ENCODE measurements at places on chromosomes 2 and 18.

DNA sequence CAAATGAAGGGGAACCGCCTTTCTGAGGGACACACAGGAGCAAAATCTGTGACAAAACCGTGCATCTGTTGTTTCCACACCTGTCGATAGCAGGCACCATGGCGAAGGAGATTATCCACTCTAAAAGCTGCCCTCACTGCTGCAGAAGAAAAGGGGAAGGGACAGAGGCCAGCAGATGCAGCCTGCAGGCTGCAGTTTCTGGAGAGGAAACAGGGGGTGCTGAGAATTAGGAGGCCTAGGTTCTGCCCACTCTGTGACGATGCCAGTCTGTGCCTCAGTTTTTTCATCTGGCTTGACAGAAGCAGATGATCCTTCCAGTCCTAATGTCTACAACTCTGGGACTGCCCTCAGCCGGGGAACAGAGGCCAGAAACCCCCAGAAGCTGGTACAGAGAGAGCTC is 17.7 kb downstream of the PAX8 start:
- DNase-seq, result no peak

DNA sequence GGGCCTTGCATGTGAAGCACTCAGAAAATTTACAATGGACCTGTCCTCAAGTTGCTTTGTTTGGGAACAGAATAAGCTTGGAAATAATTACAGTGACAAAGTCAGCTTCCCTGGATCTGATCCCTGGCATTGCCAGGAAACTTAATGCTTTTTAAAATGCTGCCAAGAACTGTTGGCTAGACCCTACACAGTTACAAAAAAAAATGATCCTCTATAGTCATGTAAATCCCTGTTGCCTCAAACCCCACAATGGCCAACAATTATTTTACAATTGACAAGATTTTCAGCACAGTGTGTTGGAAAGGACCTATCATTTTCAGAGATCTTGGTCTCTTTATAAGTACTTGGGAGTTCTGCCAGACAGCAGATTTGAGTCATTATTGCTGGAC is 470.4 kb upstream of the ACVR2A start:
- DNase-seq, result no peak

DNA sequence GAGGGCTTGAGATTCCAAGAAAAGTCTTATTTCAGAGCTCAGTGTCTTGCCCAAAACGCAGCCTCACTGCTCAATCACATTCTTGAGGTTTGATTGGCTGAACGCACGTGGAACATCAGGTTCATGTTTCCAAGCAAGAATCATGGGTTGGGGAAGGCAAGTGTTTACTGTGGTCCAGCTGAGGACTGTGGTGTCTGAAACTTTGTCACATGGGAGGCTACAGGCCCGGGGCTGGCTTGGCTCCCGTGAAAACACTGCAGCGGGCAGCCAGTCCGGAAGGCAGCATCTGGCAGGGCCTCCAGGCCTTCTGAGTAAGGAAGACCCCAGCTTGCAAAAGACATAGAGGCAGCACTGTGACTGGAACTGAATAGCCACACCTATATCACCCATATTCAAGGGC is 84.7 kb downstream of the POLR1A start:
- DNase-seq, result no peak

GRCh38 chr18:59961070-59961469 is 61.3 kb downstream of the PMAIP1 start:
- no peak for DNase-seq

GRCh38 chr2:191756761-191757160 is 78.8 kb downstream of the NABP1 start:
- no peak for DNase-seq

- no peak for DNase-seq
Measured at GRCh38 chr2:39650468-39650867, 15.2 kb upstream of the TMEM178A start.

- DNase-seq, result no peak
Measured at GRCh38 chr2:142065156-142065555, 65.7 kb downstream of the LRP1B start.

DNA sequence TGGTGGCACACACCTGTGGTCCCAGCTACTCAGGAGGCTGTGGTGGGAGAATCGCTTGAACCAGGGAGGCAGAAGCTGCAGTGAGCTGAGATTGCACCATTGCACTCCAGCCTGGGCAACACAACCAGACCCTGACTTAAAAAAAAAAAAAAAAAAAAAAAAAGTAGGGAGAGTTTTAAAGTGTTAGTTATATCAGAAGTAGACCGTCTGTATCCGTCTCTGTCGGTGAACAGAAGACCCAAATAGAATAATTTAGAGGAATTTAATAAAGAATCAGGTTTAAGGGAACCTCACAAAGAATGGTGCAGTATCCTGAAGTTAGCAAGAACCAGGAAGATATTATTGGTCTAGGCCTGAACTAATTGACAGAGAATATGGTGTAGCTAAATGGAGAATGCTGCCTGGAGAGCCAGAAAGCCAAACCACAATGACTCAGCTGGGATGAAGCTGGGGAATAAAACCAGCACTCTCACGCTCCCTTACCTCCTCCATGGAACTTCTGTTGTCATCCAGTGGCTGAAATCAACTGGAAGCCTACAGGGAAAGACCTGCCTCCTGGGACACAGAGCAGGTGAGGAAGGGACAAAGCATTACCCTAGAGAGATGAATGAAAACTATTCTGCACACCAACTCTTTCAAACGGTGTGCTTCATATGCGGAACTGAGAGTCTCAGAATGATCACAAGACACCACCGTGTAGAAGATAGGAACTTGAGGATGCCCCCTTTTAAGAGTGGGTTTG is 39.1 kb upstream of the PLEKHM3 start:
- DNase-seq, result no peak
